ENCODE measurements at places on chromosomes 2 and 18.
A peak's percentile ranks its signal among the peaks of the same experiment; 100 is the strongest.

DNA sequence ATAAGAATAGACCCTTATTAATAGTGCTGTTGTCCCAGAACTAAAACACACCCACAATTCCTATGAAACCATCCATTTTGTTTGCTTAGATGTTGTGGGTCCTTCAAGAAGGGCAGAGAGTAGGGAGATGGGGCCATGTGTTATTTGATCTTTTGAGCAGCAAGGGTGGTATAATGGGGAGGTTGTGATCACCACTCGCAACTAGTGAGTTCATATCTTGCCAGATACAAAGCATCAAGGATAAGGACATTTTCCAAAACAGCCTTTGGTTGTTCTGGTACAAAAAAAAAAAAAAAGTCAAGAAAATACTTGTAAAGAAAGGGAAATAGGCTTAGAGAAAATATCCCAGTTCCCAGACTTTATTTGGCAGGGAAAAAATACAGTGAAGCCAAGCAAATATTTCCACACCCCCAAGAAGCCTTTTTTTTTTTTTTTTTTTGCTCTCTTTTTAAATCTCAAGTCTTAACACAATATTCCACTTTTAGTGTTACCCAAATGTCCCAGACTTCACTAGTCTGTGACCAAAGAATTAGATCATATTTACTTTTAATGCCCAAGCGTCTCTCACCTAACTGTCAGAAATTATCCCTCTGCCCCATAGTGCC, 54.1 kb downstream of the ANTXR1 start:
- no peak for DNase-seq

GRCh38 chr2:168490015-168490874, 34.2 kb downstream of the CERS6 start:
- peak; percentile 55 for DNase-seq

DNA sequence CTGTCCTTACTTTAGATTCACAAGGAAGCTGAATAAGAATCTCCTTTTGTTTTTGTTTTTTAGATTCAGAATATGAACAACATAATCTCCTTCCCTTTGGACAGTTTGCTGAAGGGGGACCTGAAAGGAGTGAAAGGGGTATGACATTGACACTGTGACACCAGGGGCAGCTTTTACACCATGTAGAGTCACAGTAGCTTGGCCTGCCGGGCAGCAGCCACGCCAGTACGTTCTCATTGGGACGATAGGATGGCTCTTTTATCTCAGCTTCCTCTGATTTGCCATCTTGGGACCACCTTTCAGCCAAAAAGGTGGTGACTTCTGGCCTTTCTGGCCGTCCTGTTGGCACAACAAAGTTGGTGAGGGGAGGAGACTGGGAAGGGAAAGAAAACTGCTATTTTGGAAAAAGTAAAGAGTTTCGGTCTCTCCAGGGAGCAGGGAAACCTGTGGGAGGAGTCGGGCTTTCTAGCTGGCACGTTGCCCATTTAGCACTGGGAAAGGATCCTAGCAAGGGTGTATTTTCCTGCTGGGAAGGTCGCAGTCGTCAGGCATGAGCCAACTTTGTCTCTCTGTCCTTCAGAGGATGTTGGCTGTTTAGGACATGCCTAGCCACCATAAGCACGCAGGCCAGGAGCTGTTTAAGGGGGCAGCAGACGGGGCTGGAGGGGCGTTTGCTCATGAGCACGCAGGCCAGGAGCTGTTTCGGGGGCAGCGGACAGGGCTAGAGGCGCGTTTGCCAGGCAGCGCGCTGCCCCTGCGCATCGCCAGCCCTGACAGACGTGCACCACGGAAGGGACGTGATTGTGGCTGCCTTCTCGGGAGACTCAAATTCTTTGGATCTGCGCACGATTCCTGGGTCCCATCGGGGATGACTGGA, 104.6 kb downstream of the ITGB1BP1 start:
- DNase-seq, result no peak

GRCh38 chr2:46958431-46959017, 42.9 kb upstream of the MCFD2 start:
- DNase-seq, result no peak

- DNase-seq, result no peak
These were observed 24.9 kb downstream of the FHL2 start for GRCh38 chr2:105373895-105374401.

DNA sequence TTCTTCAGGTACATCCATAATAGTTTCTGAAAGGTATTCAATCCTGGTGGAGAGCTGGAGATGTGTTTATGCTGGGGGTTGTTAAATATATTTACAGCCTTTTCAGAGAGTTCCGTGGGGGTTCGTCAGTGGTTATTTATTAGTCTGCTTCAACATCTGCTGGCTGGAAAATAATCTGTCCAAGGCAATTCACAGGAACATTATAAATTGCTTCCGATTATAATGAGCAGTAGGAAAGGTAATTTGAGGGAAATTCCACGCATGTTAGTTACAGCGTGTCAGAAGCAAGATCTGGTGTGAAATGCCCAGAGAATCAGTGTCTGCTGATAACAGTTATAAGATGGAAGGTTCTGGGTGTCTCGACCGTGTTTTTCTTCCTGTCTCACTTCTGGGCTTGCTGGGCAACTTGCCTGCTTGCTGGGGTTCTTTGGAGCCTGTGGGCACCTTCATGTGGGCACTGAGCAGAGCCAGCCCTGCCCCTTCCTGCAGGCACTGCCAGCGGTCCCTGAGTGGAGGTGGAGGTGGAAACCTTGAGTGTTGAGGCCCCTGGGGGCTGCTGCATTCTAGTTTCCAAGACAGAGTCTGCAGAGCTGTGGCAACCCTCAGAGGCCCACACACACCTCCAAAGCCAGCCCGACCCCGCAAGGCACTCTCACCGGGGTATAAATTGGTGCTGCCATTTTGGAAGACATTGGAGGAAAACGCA, 185.7 kb downstream of the FAM210A start:
- DNase-seq, result no peak

DNA sequence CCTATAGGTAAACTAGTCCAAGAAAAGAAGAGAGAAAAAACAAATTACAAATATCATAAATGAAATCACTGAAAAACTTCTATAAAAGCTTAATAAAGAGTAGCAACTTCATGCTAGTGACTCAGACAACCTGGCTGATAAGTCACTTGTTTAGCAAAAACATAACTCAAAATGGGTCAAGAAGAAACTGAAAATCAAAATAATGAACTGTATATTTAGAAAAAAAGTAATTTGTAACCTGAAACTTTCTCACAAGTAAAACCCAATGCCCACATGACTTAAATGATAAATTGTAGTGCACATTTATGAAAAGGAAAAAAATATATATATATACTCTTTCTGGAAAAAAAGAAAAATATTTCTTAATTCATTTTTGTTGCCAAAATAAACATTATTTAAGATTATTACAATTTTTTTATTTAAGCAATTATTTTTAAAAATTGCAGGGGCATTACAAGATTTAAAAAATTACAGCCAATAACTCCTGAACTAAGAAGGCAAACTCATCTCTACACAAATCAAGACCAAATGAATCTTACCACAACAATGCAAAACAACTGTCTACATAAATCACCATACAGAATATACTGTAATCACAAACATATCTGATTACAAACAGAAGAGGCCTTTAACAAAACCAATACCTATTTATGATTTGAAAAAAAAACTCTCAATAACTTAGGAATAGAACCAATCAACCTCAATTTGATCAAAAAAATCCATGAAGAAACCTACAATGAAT, 406.3 kb downstream of the CDH7 start:
- no peak for DNase-seq

GRCh38 chr2:102053096-102053495, 61.3 kb downstream of the IL1R2 start:
- no peak for DNase-seq

DNA sequence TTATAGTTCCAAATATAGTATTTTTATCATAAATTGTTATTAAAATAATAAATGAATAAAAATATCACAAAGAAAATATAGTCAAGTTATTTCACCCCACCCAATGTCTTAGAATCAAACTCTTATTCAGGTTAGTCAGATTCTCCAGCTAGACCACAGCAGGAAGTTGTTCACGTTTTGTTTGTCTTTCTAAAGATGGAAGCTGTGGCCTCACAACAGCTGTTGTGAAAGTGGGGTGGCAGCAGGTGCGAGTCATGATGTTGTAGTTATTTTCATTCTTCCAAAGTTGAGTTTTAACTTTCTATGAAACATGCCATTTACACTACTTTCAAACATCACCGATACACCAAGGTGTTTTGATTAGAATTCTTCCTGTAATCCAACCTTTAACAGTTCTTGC, 272.9 kb downstream of the SLC8A1 start:
- DNase-seq, result no peak

- no peak for DNase-seq
These were observed 17.4 kb downstream of the RTP5 start for GRCh38 chr2:241886840-241887447.

DNA sequence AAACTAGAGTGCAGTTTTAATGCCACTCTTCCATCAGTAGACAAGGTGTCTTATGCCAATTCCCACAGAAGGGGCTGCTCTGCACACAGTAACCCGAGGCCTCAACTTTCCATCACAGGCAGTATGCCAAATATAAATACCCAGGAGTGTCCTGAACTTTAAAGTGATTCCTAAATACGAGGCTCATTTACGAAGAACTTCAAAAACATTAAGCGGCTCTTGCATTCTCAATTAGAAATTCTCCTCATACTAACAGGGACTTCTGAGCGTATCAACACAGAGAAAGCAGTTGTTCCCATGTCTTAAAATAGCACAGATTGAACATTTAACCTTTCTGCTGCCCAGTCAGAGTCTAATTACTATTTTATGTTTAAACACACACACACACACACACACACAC, 638.6 kb downstream of the ERBB4 start:
- DNase-seq, result no peak

All from fibroblast of skin of right quadriceps (primary cell).